ENCODE measurements at places on chromosomes 7 and 10.

DNA sequence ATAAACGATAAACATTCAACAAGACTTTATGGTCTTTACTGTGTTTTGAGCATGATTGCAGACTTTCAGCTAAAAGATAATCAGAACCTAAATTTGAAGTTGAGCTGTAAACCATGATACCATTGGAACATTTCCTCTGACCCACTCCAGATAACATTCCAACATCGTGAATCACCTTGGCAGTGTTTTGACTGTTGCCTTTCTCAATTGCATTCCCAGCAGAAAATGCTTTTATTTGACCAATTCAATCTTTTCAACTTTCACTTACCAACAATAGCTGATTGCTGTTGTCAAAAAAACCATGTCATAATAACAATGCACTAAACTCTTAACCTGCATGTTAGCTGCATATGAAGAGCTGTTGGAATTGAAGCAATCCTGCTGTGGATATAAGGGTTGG lies 165.5 kb downstream of the MDFIC start:
- DNase-seq, result no peak

GRCh38 chr7:150345012-150345411 lies 3.6 kb upstream of the RARRES2 start:
- DNase-seq, result no peak

DNA sequence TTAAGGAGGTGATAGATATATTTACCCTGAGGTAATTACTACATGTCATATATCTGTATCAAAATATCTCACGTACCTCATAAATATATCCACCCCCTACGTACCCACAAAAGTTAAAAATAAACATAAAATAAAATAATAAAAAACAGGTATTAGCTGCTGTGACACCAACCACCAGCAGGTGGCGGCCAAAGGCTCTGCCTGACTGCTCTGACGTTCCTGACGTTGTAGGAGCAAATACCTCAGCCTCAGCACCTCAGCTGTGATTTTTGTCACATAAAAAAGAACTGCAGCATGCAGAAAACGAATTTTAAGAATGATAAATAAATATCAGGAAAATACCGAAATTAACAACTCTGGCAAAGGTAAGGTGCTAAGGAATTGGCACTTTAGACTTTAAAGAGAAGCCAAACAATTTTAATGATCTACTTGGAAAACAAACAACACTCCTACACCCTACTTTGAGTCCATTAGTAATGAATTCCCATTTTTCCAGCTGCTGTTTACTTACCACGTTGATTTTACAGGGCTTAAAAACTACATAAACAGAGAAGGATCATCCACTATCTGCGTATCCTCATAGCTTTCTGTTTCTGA lies 125.4 kb upstream of the TARP start:
- DNase-seq, result peak; percentile 70

- no peak for DNase-seq
Measured at GRCh38 chr7:68684246-68684839, 913.9 kb upstream of the AUTS2 start.

DNA sequence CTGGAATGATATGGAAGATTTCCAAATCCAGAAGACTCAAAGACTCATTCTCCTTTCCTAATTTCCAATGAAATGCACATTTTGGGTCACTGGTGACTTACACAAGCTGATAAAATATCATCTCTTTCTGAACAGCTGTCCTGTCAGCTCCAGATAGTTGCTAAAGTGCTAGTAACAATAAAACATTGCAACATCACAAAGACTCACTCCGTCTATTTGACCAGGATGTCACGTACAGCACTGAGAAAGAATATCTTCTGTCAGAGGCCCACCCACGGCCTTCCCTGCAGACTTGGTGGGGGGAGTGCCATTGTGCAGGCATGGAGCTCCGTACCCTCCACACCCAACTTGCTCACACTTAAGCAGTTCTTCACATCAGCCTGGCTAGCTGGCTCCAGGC lies 78.9 kb upstream of the EGR2 start:
- no peak for DNase-seq

GRCh38 chr7:28407651-28408050 lies 4.7 kb upstream of the CREB5 start:
- peak; percentile 38 for DNase-seq

- no peak for DNase-seq
Measured at GRCh38 chr7:80517282-80517747, 5.5 kb upstream of the GNAT3 start.
